ENCODE measurements at places on chromosomes 12 and 14.

DNA sequence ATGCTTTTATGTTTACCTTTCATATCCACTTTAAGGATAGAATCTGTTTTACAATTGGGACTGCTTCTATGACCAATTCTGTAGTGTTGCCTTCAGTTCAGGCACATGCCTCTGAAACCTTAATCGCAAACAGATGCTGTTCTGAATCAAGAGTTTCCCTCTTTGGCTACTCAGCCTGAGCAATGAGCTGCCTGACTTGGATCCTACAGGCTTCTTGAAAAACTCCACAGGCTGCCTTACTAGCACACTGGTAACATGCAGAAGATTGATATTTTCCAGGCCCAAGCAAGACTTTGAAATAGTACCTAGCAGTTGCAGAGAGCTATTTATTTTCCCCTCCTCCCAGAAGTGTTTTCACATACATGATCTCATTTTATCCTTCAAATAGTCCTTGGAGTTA, 34.8 kb upstream of the PMCH start:
- DNase-seq = no peak

DNA sequence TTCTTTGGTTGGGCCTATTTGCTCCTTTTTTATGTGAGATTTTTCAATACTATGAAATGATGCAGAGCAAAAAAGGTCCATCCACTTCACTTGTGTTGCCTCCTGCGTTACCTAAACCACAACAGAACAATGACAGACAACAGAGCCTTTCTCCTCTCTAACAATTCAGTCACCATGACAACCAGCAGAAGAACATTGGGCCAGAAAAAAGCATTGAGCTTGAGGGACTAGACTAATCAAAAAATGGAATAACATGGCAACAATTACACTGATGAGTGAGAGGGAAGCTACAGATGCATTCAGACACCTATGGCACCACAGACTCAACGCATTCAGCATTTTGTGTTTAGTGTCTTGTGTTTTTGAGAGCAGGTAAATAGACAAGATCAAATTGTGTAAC, 44.6 kb upstream of the PTCSC3 start:
- no peak for DNase-seq

- DNase-seq = no peak
Observed at GRCh38 chr12:95480230-95480629, 6.3 kb downstream of the METAP2 start.

DNA sequence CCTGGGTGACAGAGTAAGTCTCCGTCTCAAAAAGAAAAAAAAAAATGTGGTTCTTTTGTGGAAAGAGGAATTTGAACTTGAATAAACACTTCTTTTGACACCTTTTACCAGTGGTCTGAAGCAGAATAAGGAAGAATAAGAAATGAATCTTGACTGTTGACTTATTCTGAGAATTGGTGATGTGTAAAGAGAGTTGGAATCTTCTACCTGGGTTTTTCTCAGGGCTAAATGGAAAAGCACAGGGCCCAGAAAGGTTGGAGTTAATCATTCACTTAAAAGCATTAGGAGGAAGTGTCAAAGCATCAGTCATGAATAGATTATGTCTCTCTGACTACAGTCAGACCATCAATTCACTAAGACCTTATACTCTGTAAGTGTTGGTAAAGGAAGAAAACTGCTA, 13.9 kb downstream of the PNMA1 start:
- no peak for DNase-seq

GRCh38 chr14:104145826-104146601, 7.6 kb downstream of the KIF26A start:
- no peak for DNase-seq

DNA sequence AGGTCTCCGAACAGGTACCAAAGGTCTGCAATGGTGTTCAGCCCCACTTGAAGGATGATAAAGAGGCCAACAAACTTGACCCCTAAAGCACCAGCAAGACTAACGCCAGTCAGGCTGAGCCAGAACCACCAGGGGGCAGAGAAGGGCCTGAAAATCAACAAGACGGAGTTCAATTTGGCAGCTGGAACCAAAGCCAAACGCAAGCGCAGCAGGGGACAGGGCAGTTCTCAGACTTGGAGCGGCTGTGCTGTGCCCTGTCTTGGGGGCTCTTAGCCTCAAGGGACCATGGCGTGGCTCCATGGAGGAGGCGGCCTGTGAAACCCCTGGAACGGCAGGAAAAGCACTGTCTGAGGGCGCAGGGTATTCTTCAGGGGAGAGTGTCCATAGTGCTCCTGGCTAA, 19.6 kb downstream of the POMT2 start:
- DNase-seq = peak; percentile 4
